Activated CD8-positive, alpha-beta memory T cell treated with anti-CD3 and anti-CD28 coated beads, Interleukin-2, amount 10 ng/mL, durations not matched to agents 7 days and 5 days (primary cell): ENCODE measurements at places on chromosomes 11 and 22. TPM values are rescaled to one million over a fixed set of nuclear protein-coding genes. Genes with fewer than 3 reads are reported as not detected.

Gene PHLDA2
- total RNA-seq = 3.6 TPM

Gene MYO18B
- 6.1 TPM for total RNA-seq

Gene ZBTB3
- 9.3 TPM for total RNA-seq

Gene CHRNA10
- total RNA-seq = 2.7 TPM
